Karpas-422 (cell line): ENCODE measurements at places on chromosomes 7 and 10. TPM values are rescaled to one million over a fixed set of nuclear protein-coding genes. Genes with fewer than 3 reads are reported as not detected.

DNA sequence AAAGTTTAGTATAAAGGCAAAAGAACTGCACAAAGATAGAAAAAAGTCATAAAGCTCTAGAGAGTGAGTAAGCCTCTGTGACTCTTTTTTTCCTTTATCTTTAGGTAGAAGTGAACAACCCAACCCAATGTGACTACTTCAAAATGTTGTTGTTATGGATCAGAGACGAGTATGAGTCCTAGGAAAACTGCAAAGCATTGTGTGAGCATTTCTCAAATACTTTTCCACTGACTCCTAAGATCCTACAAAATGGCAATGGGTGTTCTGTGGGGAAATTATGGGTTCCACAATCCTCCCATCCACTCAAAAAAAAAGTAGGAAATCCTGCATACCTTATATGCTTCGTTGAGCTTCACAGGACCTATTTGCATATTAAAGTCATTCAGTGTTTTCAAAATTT lies 177.1 kb downstream of the DGKI start:
- no peak for DNase-seq

DNA sequence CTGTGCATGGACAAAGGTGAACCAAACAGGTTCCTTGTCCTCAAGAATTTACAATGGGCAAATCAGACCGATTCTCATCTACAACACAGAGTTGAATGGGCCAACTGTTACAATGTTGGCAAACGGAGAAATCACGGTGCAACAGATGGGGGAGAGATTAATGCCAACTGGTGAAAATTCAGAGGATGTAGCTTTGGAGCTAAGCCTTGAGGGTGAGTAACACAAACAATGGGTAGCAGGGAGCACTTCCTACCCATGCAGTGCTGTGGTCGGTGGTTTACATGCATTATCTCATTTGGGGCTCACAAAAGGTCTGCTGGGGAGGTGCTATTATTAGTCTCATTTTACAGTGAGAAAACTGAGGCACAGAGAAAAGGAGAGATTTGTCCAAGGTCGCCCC lies 902 bp upstream of the NFE2L3 start:
- DNase-seq: no peak

- DNase-seq: no peak
Observed at GRCh38 chr7:137950967-137951366, 50.9 kb downstream of the CREB3L2 start.

DNA sequence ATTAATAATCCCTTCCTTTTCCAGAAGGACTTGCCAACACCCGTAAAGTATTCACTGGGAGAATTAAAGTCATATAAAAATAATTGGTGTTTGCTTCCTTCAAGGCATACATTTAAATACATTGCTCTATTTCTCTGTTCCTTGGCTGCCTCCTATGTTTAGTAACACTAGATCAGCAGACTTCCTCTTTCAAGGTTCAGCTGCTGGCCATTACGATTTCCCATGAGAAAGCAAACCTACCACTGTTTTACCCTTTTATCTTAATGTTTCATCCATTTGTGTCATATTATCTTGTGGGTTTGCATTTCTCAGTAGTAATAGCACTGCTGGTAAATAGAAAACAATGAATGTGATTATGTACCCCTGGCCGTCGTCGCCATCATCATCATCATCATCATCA lies 313.8 kb upstream of the BMPER start:
- no peak for DNase-seq

DNA sequence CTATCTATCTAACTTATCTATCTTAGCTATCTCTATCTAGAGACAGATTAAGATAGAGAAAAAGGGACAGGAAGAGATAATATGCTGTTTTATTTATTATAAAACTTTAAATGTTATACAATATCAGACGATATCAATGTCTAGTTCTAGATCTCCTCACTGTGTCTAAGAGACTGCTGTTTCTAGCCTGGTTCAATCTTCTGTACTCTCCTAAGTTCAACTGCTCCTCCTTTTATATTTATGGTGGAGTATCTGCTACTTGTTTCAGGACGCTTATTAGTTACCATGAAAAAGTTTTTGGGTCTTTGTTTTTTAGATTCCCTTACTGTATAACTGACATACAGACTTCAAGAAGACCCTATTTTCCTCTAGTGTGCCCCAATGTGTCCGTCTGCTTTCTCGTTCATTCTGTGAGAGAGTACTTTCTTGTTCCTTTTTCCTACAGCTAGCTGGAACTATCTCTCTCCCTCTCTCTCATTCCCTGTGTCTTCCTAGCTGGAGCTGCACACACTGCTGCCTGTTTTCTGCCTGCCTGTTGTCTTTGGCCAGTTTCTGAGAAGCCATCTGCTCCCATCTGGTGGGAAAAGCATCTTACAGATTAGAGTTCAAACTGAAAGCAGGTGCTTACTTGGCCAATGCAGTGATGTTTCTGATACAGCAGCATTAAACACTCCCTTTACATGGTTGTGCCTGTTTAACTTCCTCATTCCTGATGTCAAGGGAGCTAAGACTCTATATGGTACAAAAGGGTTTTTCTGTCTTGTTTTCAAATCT lies 49.4 kb upstream of the ARL4A start:
- no peak for DNase-seq

- DNase-seq: no peak
Observed at GRCh38 chr7:98116656-98117461, 10.2 kb downstream of the LMTK2 start.

GRCh38 chr7:20576166-20576660 lies 39.3 kb upstream of the ABCB5 start:
- no peak for DNase-seq

- no peak for DNase-seq
Observed at GRCh38 chr7:135467207-135467711, 42.6 kb downstream of the CNOT4 start.

DNA sequence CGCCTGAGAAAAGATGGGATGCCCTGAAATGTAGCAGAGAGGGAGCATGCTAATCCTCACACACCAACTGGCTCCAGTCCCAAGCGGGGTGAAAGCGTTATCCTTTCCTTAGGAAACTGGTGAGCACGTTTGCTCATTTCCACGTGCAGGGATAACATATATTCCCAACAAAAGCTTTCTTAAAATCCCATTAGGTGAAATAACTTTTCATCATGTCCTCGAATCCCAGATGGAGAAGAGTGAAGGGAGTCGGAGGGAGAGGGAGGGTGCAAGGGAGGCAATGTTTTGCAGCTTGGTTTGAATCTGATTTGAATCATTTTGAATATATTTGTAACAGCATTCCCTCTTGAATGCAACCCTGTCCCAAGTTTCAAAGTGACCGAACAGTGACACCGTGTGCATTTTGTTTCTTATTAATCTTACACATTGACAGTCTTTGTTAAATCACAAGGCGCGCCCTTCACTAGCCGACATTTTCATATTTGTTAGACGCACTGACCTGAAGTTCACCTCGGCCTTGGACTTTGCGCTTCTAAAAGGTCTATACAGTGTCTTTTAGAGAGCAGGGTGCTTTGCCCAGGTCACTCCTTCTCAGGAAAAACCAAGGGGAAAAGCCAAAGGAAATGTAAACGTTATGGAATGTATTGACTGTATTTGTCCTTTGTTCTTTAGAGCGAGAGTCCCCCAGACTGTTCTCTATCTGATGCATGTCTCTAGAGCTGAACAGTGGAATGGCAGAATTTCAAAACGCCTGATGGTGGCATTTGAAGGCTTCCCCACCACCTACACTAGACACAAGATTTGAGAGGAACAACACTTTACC lies 3.1 kb upstream of the HOXA4 start:
- DNase-seq: no peak

DNA sequence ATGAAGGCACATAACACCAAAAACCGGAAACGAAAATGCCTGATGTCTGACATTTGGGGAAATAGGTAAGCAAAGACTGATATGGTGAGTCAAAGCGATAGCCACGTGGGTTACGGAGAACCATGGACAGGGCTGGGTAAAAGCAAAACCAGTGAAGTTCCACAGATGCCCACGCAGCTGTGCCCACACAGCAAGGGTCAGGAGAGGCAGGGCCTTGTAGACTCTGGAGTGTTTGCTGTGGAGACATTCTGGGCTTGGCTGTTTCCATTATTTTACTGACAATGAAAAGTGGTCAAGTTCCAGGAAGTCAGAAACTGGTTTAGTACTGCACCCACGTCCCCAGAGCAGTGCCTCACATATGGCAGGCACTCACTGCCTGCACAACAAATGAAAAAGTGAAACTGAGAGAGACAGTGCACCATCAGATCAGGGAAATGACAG lies 148.7 kb downstream of the ZMYND11 start:
- DNase-seq: no peak

- DNase-seq: no peak
Observed at GRCh38 chr7:150745086-150745485, 7.9 kb downstream of the GIMAP5 start.

DNA sequence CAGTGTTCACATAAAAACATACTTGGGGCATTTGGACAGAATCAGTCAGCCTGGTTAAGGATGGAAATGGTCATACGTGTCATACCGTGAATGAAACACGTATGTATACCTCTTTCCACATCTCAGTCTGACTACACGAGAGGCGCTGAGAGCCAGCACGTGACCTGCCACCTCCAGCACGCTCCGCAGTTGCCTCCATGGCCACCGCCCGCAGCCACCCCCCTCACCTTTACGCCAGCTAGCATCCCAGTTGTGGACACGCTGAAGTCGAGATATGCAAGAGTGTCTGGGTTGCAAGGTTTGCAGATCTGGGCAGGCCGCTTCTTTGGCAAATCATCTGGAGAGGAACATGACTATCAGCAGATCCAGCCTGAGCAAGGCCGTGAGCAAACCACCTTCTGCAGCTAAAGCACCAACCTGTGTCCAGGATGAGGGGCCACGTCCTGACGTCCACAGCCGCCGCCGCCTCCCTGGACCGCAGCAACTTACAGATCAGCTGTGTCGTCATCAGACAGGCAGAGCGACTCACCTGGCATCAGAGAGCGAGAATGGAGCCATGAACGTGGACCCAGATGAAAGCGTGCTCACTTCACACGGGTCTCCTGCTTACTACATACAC lies 209.4 kb downstream of the ZMYND11 start:
- no peak for DNase-seq

DNA sequence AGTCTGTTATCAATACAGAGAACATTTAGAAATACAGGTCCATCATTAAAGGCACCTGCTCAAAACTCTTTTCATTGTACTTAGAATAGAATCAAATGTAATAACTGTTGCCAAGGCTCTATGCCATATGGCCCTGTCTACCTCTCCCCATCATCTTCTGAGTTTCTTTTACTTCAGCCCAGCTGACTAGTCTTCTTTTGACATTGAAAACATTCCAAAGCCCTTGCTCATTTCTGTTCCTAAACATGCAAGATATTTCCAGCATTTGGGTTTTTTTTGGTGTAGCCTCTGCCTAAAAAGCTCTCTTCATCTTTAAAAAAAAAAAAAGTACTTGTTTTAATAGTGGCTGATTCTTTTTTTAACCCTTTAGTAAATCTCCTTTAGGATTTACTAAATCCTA lies 165.5 kb upstream of the SMIM30 start:
- DNase-seq: no peak

DNA sequence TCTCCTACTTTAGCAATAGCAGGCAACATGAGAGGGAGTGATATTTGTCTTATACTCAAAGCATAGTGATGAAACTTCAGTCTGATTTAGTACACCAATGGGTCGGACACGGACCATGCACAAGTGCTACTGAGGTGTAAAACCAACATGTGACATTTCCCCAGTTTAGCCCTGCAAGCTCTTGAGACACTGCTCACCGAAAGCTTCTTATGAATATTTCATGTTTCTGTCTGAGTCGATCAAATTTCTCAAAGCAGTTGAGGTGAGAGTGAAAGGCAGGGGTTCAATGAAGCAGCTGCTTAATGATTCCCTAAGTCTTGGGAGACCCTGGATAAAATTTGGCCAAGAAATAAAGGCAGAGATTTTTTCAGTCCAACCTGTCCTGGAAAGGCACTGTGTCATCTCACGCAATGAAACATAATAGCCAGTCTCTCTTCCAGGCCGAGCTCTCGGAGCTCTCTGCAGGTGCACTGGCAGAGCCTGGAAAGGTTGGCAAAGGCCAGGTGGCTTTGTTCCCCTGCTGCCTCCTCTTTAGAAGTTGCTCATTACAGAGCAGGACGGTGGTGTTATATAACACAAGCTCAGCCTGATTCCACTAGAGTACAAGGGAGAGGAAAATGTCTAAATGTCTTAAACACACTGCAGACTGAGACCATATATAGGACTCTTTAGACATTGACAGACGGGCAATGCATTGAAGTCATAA lies 33.9 kb upstream of the XPNPEP1 start:
- no peak for DNase-seq

DNA sequence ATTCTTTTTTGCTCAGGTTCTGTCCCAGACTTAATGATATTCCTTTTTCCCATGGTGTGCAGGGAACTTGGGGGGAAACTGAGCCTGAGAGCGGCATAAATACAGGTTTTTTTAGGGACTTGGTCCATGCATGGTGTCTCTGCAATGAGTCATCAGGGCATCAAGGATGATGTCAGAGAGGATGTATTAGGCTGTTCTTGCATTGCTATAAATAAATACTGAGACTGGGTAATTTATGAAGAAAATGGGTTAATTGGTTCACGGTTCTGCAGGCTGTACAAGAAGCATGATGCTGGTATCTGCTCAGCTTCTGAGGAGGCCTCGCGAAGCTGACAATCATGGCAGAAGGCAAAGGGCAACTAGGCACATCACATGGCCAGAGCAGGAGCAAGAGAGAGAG lies 185.4 kb downstream of the RAB11FIP2 start:
- DNase-seq: no peak

DNA sequence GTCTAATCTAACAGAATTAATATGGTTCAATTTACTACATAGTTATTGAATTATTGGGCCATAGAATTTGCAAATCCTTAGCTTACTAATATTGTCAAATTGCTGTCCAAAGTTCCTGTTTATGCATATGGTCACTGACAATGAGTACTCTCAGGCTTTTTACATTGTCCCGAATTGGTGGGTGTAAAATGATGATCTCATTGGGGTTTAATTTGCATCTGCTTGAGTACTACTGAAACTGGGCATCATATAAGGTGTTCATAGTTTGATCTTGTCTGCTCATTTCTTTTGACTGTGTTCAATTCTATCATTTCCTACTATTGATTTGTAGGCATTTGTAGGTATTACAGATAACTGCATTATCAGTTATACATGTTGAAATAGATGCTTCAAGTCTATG lies 12.7 kb downstream of the ABCA13 start:
- no peak for DNase-seq

DNA sequence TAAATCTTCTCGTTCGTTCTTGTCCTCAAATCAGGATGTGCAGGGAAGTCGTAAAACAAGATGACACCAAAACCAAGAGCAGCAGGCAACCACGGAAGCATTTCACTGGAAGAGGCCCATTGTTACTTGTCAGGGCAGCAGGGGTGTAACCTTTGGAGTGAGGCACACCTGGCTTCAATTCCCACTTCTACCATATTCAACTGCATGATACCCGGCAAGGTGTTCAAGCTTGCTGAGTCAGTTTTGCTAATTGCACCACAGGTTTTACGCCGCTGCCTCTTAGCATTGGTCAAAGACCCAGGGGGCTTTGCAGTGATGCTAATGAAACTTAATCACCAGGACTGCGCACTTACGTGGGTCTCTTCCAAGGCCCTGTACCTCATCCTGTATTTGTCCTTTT lies 50.0 kb upstream of the PTER start:
- no peak for DNase-seq

The CHAT gene
- not detected in 2 replicates for total RNA-seq

The FOXP2 gene
- not detected in 2 replicates for total RNA-seq

The KNDC1 gene
- not detected in 2 replicates for total RNA-seq
